ENCODE measurements at places on chromosomes 5 and 9.

GRCh38 chr5:43192558-43193180 is 644 bp downstream of the NIM1K start:
- peak; percentile 56 for DNase-seq

GRCh38 chr5:170097934-170098333 is 7.8 kb upstream of the FOXI1 start:
- DNase-seq = no peak

DNA sequence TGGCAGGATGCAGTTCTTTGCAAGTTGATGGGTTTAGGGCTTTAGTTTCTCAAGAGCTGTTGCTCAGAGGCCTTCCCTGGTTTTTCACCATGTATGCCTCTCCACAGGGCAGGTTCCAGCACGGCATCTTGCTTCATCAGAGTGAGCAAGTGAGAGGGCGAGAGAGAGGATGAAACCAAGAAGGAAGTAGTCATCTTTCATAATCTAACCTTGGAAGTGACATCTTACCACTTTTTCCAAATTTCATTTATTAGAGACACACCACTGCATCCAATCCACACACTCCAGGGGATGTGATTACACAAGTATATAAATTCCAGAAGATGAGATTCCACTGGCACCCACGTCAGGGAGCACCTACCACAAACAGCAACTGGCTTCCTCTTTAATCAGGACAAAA is 294.4 kb downstream of the MARCHF11 start:
- no peak for DNase-seq

GRCh38 chr9:72554221-72554641 is 32.8 kb downstream of the TMC1 start:
- DNase-seq = no peak

DNA sequence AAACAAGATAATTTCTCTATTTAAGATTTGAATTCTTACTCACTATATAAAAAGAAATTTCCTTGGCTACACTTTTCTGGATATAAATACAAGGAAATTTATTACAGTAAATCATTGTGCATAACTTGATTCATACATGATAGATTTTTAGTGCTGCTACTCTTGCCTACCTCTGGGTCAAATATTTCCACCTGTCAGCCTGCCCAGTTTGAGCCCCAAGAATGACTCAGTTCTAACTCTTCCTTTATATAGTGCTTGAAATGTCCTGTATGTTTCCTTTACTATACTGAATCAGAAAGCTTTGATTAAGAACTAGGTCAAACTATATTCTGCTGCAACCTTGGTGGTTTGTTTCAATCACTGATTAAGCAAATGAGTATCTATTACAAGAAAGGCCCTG is 147.4 kb upstream of the FTMT start:
- DNase-seq = no peak

DNA sequence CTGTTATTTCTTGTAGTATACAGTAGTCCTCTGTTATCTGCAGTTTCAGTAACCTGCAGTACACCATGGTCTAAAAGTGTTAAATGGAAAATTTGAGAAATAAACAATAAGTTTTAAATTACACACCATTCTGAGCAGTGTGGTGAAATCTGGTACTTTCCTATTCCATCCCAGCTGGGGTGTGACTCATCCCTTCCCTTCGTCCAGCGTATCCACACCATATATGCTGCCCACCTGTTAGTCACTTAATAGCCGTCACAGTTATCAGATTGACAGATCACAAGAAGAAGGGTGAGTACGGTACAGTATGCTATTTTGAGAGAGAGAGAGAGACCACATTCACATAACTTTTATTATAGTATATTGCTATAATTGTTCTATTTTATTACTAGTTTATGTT is 28.9 kb downstream of the FAM151B start:
- no peak for DNase-seq

DNA sequence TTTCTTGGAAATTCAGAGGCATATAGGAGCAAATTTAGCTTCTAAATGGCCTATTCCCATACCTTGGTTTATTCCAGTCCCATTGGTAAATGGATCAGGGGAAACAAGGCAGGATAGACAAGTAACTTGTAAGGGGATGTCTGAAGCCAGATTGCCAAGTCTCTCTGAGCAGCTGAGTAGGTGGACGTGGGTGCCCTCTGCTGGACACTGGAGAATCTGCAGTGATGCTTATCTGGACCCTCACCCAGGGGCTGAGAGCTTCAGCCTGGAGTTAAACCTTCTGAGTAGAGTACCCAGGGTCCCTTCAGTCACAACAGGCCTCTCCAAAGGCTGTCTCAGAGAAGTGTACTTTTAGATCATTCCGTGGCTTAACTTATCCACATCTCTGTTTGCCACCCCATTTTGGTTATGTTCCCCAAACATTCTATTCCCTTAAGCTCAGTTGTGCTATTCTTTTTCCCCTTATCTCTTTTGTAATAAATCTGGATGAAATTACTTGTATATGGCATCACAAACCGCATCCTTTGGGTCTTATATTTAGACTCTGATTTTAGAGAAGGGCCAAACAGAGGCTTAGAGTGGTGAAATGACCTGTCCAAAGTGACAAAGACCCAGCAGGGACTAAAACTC is 218.3 kb upstream of the GLRA1 start:
- DNase-seq = peak; percentile 75

DNA sequence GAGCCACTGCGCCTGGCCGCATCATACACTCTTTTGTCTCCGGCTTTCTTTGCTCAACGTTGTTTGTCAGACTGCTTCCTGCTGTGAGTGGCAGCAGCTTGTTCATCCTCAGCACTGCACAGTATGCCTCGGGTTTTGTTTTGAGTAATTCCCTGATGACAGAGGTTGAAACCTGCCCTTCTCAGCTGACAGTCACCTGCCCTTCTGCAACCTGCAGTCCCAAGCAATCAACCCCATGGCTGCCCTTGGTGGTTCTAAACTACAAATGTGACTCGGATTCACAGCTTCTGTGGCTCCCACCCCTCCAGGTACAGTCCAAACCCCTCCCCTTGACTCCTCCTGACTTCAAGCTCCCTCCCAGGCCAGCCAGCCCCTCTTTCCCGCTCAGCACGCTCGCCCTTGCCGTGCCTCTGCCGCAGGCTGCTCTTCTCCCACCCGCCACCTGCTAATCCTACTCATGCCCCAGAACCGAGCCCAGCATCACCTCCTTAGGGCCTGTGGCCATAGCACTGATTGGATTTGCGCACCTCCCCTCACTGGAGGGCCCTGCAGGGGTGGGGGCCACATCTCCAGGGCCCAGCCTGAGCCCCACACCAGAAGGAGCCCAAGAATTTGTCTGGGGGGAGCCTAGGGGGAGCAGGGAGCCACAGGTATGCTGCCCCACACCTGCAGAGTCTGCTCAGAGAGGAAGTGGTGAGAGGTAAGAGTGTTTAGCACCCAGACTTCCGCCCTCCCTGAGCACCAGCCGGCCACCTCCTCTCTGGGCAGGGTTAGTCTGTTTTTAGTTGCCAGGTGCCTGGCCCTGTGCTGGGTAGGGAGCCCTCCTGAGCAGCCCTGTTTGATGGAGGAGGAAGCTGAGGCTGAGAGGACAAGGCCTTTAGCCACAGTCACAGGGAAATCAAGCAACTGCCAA is 10.1 kb downstream of the EEIG1 start:
- no peak for DNase-seq

DNA sequence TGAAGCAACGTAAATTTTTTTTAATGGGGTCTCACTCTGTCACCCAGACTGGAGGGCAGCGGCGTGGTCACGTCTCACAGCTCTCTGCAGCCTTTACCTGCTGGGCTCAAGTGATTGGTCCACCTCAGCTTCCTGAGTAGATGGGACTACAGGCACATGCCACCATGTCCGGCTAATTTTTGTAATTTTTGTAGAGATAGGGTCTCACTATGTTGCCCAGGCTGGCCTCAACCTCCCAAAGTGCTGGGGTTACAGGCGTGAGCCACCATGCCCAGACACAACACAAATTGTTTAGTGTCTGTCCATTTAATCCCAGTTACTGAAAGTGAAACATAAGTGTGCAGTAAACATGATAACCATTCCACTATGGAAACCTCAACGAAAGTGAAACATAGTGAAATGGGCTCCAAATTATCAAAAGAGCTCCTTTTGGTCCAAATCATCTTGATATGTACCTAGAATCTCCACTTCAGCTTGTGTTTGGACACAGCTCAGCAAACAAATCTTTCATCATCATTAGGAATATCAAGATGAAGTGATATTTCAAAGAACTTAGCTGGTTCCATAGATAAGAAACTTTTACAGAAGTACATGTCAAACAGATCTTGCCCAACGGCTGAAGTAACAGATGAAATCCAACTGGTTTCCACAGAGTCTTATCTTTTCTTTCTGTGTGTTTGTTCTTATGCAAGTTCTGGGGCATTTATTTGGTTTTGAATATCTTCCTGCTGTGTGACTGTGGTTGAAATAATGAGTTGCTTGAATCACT is 41.2 kb upstream of the PLPP1 start:
- DNase-seq = no peak

- peak; percentile 45 for DNase-seq
Measured at GRCh38 chr5:76175051-76175666, 92.0 kb downstream of the SV2C start.

DNA sequence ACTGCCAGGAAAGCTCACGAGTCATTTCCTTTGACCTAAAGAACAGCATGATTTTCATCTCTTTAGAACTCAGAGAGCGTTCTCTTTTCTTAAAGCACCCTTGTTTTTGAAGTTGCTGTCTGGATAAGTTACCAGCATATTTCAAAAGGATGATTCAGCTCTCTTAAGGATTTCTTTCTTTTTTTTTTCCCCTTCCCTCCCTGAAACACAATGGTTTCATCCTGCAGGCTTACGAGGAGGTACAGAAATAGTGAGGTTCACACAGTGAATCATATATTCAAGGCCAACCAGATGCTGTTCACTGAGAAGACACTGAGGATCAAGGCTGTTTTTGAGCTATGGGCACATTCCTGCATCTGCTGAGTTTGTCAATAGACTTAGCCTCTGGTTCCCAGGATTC is 257.2 kb downstream of the KIF4B start:
- no peak for DNase-seq

DNA sequence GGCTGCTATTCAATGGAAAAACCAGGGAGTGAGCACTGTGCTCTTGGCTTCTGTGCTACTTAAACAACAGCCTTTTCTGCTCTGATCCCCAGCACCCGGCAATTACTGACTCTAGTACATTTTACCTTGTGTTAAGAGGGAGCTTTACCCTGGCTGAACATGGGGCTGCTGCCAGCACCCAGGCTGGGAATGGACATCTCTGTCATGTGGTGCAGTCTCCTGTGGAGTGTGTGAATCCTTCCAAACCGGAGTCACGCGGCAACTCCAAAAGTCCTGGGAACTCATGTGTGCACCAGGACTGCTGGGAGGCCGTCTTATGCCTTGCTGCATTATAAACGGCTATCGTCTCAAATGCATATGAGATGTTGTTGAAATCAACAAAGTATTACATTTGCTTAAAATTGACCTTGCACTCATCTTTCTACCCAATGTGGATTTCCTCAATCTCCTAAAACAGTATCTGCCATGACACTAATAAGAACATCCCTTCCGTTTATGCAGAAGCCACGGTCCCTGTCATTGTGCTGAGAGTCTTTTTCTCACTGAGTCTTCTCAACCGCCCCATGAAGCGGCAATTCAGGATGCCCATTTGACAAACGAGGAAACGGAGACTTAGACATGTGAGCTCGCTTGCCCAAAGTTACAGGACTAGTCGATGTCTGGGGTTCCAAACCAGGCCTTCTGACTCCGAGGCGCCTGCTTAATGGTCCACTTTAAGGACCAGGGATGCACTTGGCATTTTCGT is 884 bp upstream of the GSN start:
- no peak for DNase-seq

- DNase-seq = no peak
Measured at GRCh38 chr5:118692811-118693342, 295.5 kb downstream of the DTWD2 start.

DNA sequence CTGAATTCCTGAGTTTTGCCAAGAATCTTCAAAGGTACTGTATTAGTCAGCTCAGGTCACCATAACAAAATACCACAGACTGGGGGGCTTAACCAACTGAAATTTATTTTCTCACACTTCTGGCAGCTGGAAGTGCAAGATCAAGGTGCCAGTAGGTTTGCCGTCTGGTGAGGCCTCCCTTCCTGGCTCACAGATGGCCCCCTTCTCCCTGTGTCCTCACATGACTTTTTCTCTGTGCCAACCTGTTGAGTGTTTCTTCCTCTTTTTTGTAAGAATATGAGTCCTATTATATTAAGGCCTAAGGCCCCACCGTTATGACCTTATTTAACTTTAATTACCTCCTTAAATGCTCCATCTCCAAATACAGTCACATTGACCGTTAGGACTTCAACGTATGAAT is 156.1 kb upstream of the KIF2A start:
- DNase-seq = no peak

- DNase-seq = no peak
Measured at GRCh38 chr9:13552606-13553215, 273.2 kb upstream of the MPDZ start.

GRCh38 chr5:72956324-72957140 is 691 bp downstream of the FCHO2 start:
- DNase-seq = peak; percentile 35

GRCh38 chr9:105686936-105687335 is 7.4 kb upstream of the TMEM38B start:
- DNase-seq = no peak

- no peak for DNase-seq
Measured at GRCh38 chr5:154523709-154524108, 45.7 kb upstream of the HAND1 start.

DNA sequence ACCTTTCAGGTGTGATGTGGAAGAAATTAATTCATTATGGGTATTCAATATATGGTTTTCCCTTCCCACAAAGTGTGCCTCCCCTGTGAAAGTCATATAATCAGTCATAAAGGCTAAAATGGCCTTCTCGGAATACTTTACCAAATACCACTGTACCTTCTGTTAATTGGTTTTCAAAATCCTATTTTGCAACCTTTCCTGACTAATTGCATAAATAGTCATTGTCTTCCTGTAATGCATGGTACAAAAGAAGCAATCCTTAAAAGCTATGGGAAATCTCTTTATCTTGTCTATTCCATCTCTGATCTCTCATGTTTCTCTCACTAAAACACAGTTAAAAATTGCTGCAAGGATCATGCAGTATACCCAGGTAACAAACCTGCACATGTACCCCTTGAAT is 44.3 kb upstream of the UGCG start:
- no peak for DNase-seq
